ENCODE measurements at places on chromosomes 7 and 10. TPM values are rescaled to one million over a fixed set of nuclear protein-coding genes. Genes with fewer than 3 reads are reported as not detected.

TMEM176B gene
- total RNA-seq = not detected

TMEM139 gene
- not detected for total RNA-seq

SKAP2 gene
- total RNA-seq = 14.4 TPM

UNC5B gene
- 54.9 TPM for total RNA-seq

ACBD7 gene
- total RNA-seq = 0.16 TPM

DPP6 gene
- not detected for total RNA-seq

GPR15LG gene
- not detected for total RNA-seq
